Smooth muscle cell of trachea (primary cell): ENCODE measurements at places on chromosomes 5 and 9. TPM values are rescaled to one million over a fixed set of nuclear protein-coding genes. Genes with fewer than 3 reads are reported as not detected.

The NR2F1-AS1 gene
- 22.1 and 31.4 TPM in 2 replicates for total RNA-seq

The ADAMTSL1 gene
- total RNA-seq, result 93.5 and 148 TPM in 2 replicates

The KIF4B gene
- total RNA-seq, result 0.15 and 0.17 TPM in 2 replicates

The SPACA9 gene
- 3.5 and 7.6 TPM in 2 replicates for total RNA-seq

The MOB3B gene
- total RNA-seq, result 0.15 and 0.17 TPM in 2 replicates

The DPYSL3 gene
- 175 and 185 TPM in 2 replicates for total RNA-seq

The SPATA31A3 gene
- total RNA-seq, result not detected in 2 replicates

The RNF208 gene
- total RNA-seq, result 0.15 and 0.50 TPM in 2 replicates

The FBP2 gene
- total RNA-seq, result not detected in 2 replicates

The PHAX gene
- total RNA-seq, result 45.7 and 61.5 TPM in 2 replicates
